Aorta (tissue), 5 donors: ENCODE measurements at places on chromosomes 11 and 22. TPM values are rescaled to one million over a fixed set of nuclear protein-coding genes. Genes with fewer than 3 reads are reported as not detected.

DNA sequence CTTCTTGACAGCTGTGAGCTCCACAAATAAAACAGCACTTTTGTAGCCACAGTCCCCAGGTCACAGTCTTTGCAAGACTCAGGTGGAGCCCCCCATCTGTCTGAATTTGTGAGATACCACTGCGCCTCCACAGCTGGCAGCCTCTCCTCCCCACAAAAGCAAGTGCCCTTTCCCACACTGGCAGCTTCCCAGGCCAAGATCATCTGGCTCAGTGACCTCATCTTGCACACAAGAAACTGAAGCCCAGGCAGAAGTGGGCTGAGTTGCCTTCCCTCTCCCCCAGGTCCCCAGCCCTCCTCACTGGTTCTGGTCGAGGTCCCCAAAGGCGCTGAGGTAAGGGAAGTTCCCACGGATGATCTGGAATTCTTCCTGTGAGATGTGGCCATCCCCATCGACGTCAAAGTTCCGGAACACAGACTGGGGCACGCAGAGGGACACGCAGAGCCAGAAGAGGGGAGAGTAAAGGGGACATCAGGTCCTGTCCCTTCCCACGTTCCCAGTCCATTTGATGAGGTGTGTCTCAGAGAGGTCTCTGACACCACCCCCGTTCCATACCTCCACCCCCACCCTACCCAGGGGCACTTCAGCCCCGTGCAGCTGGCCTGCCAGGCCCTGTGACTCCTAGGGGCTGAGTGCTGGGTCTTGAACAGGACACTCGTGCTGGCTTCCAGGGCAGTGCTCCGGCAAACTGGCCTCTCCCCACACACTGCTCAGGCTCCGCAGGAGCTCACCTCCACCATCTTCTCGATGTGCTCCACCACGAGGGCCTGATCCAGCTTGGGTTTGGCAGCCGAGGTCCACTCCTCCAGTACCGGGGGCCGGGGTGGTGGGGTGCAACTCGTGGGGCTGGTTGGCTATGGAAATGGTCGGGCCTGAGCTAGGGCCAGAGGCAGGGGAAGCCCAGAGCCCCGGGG, 8.9 kb downstream of the RASGRP2 start:
- no peak for DNase-seq

- no peak for DNase-seq
Observed at GRCh38 chr22:26143806-26144325, 25.4 kb upstream of the SEZ6L start.

DNA sequence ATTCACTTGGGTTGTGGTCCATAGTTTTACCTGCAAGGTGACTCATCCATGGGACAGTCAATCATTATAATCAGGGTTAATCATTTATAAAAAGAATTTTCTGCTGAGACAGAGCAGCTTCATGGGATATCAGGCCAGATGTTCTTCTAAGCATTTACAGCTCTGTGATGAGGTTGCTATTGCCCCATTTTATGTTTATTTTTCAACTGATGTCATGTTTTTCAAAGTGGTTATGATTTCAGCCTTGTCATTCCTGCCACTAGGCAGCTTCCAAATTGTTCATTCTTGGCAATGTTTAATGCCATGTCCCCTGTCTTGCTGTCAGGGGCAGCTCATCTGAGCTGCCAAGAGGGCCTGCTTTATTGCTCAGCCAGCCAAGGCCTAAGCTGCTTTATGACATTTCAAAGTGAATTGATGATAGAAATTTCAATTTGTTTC, 35.9 kb upstream of the ZBED5 start:
- no peak for DNase-seq

GRCh38 chr11:123461164-123461563, 31.1 kb downstream of the GRAMD1B start:
- no peak for DNase-seq

DNA sequence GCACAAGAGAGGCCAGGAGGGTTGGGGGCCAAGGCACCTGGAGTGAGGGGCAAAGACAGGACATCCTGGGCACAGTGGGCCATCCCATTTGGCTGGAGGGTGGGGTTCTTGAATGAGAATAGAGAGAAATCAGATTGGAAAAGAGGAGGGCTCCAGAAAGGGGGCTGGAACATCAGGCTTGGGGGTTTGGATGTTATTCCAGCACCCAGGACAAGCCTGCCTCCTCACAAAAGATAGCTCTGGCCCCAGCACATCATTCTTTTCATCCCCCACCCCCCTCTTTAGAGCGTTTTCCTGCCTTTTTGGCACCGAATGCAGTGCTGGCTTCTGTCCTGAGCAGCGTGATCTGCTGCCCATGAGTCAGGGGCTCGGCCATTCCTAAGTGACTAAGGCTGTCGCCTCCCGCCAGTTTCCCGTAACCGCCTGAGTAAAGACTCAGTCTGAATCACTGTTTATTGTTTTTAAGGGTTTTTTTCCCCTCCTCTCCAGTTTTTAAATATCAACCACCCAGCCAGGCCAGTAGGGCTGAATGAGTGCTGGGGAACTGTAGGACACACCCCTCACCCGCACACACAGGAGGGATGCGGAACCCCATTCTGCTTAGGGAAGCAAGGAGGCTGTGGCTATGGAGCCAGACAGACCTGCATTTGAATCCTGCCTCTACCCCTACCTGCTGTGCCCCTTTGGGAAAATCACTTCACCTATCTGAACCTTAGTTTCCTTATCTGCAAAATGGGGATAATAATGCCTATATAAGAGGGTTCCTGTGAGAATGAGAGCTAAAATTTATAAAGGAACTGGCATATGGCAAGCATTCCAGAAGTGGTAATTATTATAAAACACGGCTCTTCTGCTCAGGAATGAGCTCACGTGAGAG, 32.4 kb upstream of the NAV2 start:
- DNase-seq: peak; percentile 98

Gene JAML
- 29.5 TPM for total RNA-seq
